ENCODE measurements at places on chromosomes 12 and 14.

- no peak for DNase-seq
Measured at GRCh38 chr14:59132796-59133494, 55.5 kb upstream of the DAAM1 start.

DNA sequence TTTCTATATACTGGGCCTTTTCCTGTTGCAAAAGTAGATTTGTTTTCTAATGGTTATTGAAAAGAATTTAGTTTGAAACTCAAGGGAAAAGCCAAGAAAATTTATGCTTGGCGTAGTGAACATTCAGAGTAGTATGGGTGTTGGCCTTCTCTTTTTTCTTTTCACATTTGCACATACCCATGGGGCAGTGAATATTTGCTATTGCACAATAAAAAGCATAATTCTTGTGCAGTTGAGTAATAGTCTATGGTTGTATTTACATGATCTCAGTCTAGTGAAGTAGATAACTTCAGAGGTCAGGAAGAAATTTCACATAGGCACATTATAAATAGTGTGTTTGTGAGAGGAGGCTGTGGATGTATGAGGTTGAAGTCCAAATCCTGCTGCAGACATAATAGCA lies 158.1 kb downstream of the FLRT2 start:
- DNase-seq: no peak

- DNase-seq: no peak
Measured at GRCh38 chr12:52667509-52667908, 12.7 kb downstream of the KRT1 start.

- no peak for DNase-seq
Measured at GRCh38 chr14:39491134-39491571, 58.9 kb upstream of the FBXO33 start.

DNA sequence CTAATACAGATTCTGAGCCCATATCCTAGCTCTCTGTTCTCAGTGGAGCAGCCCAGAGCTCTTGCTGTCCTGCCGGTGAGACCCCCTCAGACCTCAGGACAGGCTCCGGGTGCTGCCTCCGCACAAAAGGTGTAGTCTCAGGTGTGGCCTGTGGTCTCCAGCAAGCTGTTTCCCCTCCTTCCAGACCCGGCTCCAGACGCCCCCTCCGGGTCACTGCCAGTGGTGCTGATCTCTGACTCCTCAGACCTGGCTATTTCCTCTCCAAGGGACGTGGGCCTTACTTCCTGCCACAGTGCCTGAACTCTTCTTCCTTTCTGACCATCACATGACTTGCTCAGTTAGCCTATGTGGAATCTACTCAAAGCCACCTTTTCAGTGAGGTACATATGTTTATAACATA lies 337.5 kb downstream of the GLT1D1 start:
- no peak for DNase-seq

GRCh38 chr12:104296718-104297117 lies 6.8 kb upstream of the EID3 start:
- DNase-seq: no peak

GRCh38 chr14:68978172-68978911 lies 760 bp downstream of the ACTN1 start:
- no peak for DNase-seq

Data from T1000 (cell line).